ENCODE measurements at places on chromosomes 13 and 19. TPM values are rescaled to one million over a fixed set of nuclear protein-coding genes. Genes with fewer than 3 reads are reported as not detected.

GRCh38 chr19:4284176-4284958, 5.3 kb downstream of the SHD start:
- peaks cover 44% of the 10 kb centered on the region for H3K27me3 ChIP-seq
- H3K4me1 ChIP-seq = no peaks in the 10 kb centered on the region
- DNase-seq = no peak
- H3K27ac ChIP-seq = no peak overlapping the region
- H3K36me3 ChIP-seq = no peaks in the 10 kb centered on the region
- H3K4me3 ChIP-seq = no peak overlapping the region

DNA sequence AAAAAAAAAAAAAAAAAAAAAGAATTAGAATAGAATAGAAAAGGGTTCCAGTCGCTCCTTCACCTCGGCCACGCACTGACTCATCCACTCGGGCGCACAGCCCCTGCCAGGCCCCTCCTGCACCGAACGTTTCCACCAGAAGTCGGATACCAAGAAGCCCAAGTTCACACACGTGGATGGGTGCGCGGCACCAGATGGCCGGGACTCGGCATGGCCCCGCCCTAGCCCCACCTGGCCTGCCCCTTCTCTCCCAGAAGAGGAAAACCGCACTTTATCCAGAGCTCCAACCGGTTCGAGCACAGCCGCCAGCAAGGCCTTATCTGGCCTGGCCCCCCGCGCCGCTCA, 5.9 kb downstream of the PRR36 start:
- no peak overlapping the region for H3K27ac ChIP-seq
- no peak for DNase-seq
- peaks cover 23% of the 10 kb centered on the region for H3K27me3 ChIP-seq
- peaks cover 4% of the 10 kb centered on the region for H3K36me3 ChIP-seq

DNA sequence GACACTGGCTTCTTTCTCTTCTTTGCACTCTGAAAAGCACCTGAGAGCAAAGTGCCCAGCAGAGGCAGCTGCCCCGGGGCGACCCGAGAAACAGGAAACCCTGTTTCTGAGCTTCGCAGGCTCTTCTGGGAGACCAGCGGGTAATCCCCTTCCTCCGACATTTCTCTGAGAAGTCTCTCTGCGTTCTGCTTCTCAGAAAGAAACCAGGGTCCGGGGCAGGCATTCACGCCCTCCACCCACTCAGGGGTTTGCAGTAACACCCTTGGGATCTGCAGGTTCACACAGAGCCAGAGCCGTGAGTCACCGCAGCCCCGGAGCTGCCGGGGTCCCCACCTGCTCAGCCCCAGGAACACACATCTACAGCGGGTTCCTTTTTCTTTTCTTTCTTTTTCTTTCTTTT, 86.0 kb downstream of the GADD45B start:
- H3K4me1 ChIP-seq = peaks cover 11% of the 10 kb centered on the region
- H3K36me3 ChIP-seq = no peaks in the 10 kb centered on the region
- DNase-seq = no peak
- no peaks in the 10 kb centered on the region for H3K27me3 ChIP-seq

DNA sequence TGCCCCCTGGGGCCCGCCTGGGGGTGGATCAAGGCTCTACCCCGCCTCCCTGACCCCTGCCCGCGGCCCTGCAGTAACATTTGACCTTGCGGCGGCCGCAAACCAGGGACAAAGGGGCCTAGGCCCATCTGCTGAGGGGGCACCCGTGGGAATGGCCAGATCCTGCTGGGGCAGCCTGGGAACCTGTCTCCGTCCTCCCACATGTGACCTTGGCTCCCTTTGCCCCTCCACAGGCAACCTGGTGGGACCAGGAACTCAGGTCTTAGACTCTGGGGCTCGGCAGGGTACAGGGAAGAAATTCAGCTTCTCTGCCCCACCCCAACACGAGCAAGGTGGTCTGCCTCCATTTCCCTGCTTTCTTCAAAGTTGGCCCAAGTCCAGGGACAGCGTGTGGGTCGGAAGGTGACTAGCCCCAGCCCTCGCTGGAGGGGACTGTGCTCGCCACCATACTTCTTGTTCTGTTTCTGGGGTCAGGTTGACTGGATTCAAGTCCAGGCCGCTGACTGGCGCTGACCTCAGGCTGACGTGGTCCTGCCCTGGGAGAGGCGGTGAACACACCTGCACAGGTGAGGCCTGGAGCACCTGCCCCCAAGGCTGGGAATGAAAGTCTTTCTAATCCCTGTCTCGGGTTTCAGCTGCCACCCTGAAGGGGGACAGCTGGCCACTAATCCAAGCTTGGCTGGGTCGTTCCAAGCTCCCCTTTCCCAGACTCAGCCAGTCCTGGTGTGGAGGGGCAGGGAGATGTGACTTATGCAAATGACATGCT, 2.5 kb upstream of the NR2F6 start:
- no peak for DNase-seq
- H3K27me3 ChIP-seq = no peaks in the 10 kb centered on the region
- H3K36me3 ChIP-seq = no peaks in the 10 kb centered on the region
- H3K4me1 ChIP-seq = peaks cover 26% of the 10 kb centered on the region

DNA sequence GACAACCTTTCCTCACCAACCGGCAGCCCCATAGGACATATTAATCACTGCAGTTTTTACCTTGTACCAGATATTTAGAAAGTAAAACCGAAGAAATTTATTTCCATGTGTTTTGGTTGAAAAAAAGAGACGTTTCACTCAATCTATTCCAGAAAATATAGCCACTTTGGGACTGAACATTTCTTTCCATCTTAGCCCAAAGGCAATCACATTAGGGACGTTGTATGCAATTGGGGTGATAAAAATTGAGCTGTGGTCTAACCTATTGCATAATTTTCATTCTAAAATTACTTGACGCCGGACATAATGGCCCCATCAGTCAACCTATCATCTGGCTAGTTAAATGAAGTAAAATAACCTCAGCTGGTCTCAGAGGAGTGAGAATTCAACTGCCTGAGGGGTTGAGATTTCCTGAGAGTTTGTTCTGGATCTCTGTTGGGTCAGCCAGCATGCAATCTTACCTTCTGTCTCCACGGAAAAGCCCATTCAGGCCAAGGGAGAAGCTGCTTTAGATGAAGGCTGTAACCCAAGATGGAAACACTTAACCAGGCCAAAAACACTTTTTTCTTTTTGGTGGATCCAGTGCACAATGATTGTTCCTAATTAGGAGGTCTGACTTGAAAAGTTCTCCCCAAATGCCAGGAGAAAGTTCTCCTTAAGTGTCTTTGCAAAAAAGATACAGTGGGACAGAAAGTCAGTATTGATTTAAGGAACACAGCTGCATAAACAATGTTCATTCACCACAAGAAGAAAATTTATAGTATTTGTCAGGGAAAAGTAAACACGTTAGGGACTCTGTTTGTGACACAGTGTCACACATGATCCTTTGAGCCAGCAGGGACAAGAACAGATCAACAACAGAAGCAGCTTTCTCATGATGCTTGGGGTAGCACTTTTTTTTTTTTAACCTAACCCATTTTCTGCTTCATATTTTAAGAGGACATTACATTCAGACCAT, 34.1 kb downstream of the DLEU7 start:
- no peak overlapping the region for H3K27ac ChIP-seq
- H3K36me3 ChIP-seq = no peaks in the 10 kb centered on the region

DNA sequence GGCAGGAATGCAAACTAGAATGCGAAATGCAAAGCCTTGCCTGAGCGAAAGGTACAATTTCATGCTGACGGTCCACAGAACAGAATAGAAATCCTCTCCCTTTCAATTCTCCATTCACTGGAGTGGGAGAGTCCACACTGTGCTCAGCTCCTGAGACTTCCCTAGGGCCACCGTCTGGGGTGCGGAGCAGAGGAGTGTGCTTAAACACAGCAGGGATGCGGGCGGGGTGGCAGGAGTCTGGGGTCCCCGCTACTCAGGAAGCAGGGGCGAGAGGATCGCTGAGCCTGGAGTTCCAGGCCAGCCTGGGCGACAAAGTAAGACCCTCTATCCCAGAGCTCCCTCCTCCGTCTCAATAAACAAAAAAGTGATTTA, 552 bp upstream of the ZNF816 start:
- H3K27me3 ChIP-seq = no peaks in the 10 kb centered on the region
- H3K4me1 ChIP-seq = peaks cover 29% of the 10 kb centered on the region
- peak; percentile 74 for DNase-seq
- peaks cover 29% of the 10 kb centered on the region for H3K36me3 ChIP-seq
- H3K4me3 ChIP-seq = peak overlapping the region; percentile 99
- peak overlapping the region; percentile 98 for H3K27ac ChIP-seq

- no peak for DNase-seq
- H3K4me3 ChIP-seq = no peak overlapping the region
- peaks cover 5% of the 10 kb centered on the region for H3K4me1 ChIP-seq
- H3K36me3 ChIP-seq = no peaks in the 10 kb centered on the region
- H3K27ac ChIP-seq = peak overlapping the region; percentile 67
- no peaks in the 10 kb centered on the region for H3K27me3 ChIP-seq
Observed at GRCh38 chr19:2469102-2469914, 6.6 kb upstream of the GADD45B start.

GRCh38 chr19:51714848-51715247, 8.9 kb downstream of the HAS1 start:
- H3K4me3 ChIP-seq = no peak overlapping the region
- H3K36me3 ChIP-seq = no peaks in the 10 kb centered on the region
- no peak overlapping the region for H3K27ac ChIP-seq
- peaks cover 68% of the 10 kb centered on the region for H3K27me3 ChIP-seq
- no peaks in the 10 kb centered on the region for H3K4me1 ChIP-seq
- DNase-seq = no peak

GRCh38 chr19:40416918-40417642, 3.9 kb upstream of the PRX start:
- H3K27me3 ChIP-seq = no peaks in the 10 kb centered on the region
- DNase-seq = no peak
- peak overlapping the region; percentile 33 for H3K27ac ChIP-seq
- H3K36me3 ChIP-seq = no peaks in the 10 kb centered on the region
- H3K4me1 ChIP-seq = peaks cover 18% of the 10 kb centered on the region

DNA sequence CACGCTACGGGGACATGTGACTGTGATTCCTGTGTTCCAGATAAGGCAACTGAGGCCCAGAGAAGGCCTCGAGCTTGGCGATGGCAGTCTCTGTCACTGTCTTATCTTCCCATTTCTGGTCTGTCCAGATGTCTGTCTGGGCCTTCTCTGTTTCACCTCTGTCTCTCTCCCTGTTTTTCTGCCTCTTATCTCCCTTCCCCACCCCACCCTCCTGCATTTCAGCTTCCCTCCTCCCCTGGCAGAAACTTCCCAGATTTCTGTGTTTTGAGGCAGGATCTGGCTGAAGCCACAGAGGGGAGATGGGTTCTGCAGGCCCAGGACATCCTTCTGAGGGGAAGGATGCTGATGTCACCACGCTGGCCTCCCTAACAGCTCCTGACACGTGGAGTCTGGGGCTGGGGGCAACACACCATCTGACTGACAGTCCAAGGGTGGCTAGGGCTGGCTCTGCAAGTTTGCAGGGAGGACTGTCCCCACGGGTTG, 14.4 kb downstream of the PAK4 start:
- no peak for DNase-seq
- H3K36me3 ChIP-seq = peaks cover 3% of the 10 kb centered on the region
- peak overlapping the region; percentile 41 for H3K4me3 ChIP-seq
- H3K27me3 ChIP-seq = no peaks in the 10 kb centered on the region

Gene ANKRD10
- total RNA-seq = 142 TPM

Gene LENG9
- total RNA-seq = 4.2 TPM

Data from type B pancreatic cell (in vitro differentiated cells).